Central memory CD4-positive, alpha-beta T cell (primary cell): ENCODE measurements at places on chromosomes 2 and 18.

GRCh38 chr18:2482706-2483475 is 88.4 kb downstream of the METTL4 start:
- no peak for DNase-seq

GRCh38 chr2:121061633-121062032 is 223.4 kb downstream of the TFCP2L1 start:
- no peak for DNase-seq

- DNase-seq = no peak
Observed at GRCh38 chr18:75592527-75592926, 165.0 kb upstream of the SMIM21 start.

GRCh38 chr18:57923611-57924010 is 120.4 kb upstream of the NEDD4L start:
- DNase-seq = no peak

- no peak for DNase-seq
Observed at GRCh38 chr2:228938629-228939028, 332.5 kb downstream of the PID1 start.
